GM18507 (cell line): ENCODE measurements at places on chromosomes 12 and 14.
A peak's percentile ranks its signal among the peaks of the same experiment; 100 is the strongest.

- DNase-seq, result no peak
Measured at GRCh38 chr12:31205054-31205453, 120.9 kb downstream of the SINHCAF start.

- DNase-seq, result no peak
Measured at GRCh38 chr14:95697764-95698163, 11.5 kb downstream of the TCL1B start.

- DNase-seq, result no peak
Measured at GRCh38 chr12:45915405-45915804, 75.0 kb downstream of the SCAF11 start.

- DNase-seq, result no peak
Measured at GRCh38 chr14:104514156-104514848, 65.3 kb upstream of the C14orf180 start.

- no peak for DNase-seq
Measured at GRCh38 chr12:123104809-123105208, 46.1 kb downstream of the PITPNM2 start.

- no peak for DNase-seq
Measured at GRCh38 chr12:13044906-13045299, 722 bp downstream of the FAM234B start.

- DNase-seq, result no peak
Measured at GRCh38 chr14:57512220-57512619, 18.6 kb upstream of the CCDC198 start.

DNA sequence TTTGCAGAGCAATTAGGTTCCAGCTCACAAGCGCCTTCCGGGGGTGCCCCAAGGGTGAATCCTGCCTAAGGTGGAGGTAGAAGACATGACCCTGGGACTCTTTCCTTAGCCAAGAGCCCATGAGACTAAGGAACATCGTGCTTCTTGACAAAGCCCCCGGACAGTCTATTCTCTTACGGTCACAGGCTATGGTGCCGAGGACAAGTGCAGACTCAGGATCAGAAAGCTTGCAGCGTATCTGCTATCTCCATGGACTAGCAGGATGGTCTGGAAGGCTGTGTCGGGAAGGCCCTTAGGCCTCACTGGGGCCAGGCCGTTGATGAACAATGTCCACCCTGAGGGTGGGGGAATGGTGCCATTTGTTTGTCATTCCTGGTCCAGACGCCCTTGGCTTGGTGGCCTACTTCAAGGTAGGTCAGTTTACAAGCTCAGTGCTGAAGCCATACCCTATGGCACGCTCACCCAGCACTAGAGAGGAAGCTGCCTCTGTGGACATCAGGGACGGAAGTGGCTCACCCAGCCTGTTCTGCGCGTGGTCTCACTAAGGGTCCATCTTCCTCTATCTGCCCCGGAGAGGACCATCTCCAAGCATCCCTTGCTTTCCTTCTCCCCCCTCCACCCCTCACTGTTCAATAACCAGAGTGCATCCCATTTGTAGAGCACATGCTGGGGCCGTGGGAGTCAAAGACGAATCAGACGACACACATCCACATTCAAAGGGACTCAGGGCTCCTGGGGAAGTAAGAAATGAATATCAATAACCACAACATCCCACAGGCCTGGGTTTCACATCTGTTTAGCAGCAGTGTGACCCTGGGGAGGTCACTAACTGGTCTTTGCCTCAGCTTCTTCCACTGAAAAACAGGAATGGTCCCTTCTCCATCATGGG is 45.0 kb upstream of the IQSEC3 start:
- DNase-seq, result peak; percentile 53

- DNase-seq, result no peak
Measured at GRCh38 chr12:26629864-26630263, 203.1 kb downstream of the ITPR2 start.

- no peak for DNase-seq
Measured at GRCh38 chr12:103742349-103742932, 98.6 kb downstream of the NT5DC3 start.

- DNase-seq, result peak; percentile 54
Measured at GRCh38 chr12:4910502-4911315, 1.0 kb downstream of the KCNA1 start.
